Neural progenitor cell (in vitro differentiated cells): ENCODE measurements at places on chromosomes 7 and 10. TPM values are rescaled to one million over a fixed set of nuclear protein-coding genes. Genes with fewer than 3 reads are reported as not detected.

DNA sequence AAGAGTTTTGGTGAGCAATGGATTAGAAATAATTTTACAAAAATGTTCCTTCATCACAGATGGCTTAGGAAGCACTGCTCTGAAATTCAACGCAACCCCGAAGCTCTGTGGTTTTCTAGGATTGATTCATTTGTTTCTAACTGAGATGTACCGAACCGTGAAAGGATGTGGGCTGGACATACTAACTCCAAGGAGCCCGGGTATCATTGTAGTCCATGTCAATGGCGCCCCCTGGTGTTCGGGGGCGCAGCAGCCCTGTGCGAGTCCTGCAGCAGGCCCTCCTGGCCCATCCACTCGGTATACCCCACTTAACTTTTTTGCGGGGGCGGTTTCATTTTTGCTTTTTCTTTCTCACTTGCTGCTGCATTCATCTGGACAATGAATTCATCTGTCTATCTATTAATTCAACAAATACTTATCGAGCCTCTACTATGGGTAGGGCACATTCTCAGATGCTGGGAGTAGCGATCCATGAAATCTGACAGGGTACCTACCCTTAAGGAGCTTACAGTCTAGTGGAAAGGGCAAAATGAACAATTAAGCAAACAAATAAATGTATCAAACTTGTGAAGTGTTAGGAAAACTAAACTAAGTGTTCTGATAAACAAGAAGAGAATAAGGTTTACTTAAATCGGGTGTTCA lies 25.2 kb upstream of the ITPRID1 start:
- DNase-seq, result peak; percentile 84

Gene RAPGEF5
- total RNA-seq, result 4.6 and 5.7 TPM in 2 replicates

GRCh38 chr7:101841328-101841727 lies 23.9 kb downstream of the CUX1 start:
- DNase-seq, result no peak

GRCh38 chr7:77544518-77544917 lies 7.4 kb downstream of the PTPN12 start:
- DNase-seq, result no peak

Gene TMEM196
- not detected in 2 replicates for total RNA-seq

DNA sequence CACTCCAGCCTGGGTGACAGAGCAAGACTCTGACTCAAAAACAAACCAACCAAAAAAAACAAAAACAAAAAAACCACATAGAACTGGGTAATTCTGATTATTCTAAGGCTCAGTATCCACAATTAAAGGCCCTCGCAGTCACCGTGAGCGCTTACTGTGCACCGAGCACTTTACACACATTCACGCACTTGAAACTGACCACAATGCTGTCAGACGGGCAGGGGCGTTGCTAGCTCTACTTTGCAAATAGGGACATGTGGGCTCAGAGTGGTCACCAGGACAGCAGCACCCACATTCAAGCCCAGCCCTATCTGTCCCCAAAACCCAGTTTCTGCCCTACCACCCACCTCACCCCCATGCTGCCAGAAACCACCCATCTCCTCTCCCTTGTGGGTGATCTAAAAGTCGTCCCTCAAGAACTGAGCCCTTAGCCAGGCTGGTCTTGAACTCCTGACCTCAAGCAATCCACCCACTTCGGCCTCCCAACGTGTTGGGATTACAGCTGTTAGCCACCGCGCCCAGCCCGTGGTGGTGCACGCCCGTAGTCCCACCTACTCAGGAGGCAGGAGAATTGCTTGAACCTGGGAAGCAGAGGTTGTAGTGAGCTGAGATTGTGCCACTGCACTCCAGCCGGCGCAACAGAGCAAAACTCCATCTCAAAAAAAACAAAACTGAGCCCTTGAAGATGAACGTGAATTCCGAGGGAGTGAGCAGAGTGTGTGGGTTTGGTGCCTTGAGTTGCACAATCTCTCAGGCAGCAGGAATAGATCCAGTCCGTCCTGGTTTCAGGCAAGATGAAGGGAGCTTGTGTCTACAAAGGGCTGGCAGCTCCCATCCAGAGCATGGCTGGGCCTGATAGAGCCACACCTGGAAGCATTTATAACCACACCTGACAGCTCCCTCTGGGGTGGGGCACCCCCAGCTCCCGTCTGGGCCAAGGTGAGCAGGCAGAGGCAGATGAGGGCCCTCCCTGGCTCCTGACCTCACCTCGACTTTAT lies 5.4 kb upstream of the HSPB1 start:
- no peak for DNase-seq

- no peak for DNase-seq
Measured at GRCh38 chr7:30473903-30474302, 4.7 kb downstream of the NOD1 start.

Gene CARD11
- total RNA-seq, result 0.75 and 0.87 TPM in 2 replicates

GRCh38 chr7:145092766-145093165 lies 256.9 kb upstream of the TPK1 start:
- DNase-seq, result no peak
